ENCODE measurements at places on chromosomes 12 and 14.

- no peaks in the 10 kb centered on the region for H3K27me3 ChIP-seq
- no peaks in the 10 kb centered on the region for H3K4me1 ChIP-seq
- no peaks in the 10 kb centered on the region for H3K36me3 ChIP-seq
- DNase-seq, result no peak
- H3K4me3 ChIP-seq, result no peak overlapping the region
These were observed 13.9 kb upstream of the ANKRD33 start for GRCh38 chr12:51874000-51874399.

DNA sequence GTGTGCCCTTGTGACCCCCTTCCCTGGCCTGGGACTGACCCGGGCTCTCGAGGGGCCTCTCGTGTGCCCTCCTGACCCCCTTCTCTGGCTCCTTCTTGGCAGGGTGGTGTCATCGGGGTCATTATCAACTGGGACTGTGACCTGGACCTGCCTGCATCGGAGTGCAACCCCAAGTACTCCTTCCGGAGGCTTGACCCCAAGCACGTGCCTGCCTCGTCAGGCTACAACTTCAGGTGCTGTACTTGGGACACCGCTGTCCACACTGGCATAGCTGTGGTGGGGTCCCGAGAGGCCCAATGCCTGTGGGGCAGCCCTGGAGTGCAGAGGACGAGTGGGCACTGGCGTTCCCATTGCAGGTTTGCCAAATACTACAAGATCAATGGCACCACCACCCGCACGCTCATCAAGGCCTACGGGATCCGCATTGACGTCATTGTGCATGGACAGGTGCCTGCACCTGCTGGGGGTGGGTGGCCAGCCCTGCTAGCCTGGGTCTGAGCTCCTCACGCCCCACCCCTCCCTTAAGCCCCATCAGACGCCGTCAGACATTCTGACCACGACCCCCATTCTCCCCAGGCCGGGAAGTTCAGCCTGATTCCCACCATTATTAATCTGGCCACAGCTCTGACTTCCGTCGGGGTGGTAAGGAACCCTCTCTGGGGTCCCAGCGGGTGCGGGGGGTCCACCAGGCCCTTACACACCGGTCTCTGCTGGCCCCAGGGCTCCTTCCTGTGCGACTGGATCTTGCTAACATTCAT, 2.5 kb downstream of the P2RX2 start:
- no peaks in the 10 kb centered on the region for H3K4me1 ChIP-seq
- H3K36me3 ChIP-seq, result peaks cover 18% of the 10 kb centered on the region
- H3K27ac ChIP-seq, result no peak overlapping the region
- no peaks in the 10 kb centered on the region for H3K27me3 ChIP-seq

- H3K36me3 ChIP-seq, result 0 out of 2 replicates have a peak, but pooled peaks cover 6% of the 10 kb centered on the region
- H3K4me1 ChIP-seq, result no peaks in the 10 kb centered on the region
- DNase-seq, result no peak
- H3K27ac ChIP-seq, result no peak overlapping the region
- no peaks in the 10 kb centered on the region for H3K27me3 ChIP-seq
These were observed 1.4 kb upstream of the SUDS3 start for GRCh38 chr12:118374909-118375308.

DNA sequence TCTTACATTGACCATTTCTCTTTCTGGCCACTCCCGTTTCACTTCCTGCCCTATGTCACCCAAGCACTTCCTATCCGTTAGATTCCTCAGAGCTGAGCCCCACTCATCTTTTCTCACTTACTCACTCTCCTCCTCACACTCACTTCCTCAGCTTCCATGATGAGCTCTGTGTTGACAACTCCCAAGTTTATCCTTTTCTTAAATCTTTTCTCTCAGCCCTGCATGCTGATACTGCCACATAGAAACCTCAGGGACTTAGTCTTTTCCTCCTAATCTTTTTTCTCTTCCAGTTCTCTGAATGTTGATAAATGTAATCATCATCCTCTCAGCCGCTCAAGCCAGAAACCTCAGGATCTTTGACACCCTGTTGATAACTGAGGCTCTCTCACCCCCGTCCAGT, 99.6 kb downstream of the ANO6 start:
- H3K4me1 ChIP-seq, result peaks cover under 1% of the 10 kb centered on the region
- H3K4me3 ChIP-seq, result no peak overlapping the region
- no peaks in the 10 kb centered on the region for H3K36me3 ChIP-seq

Measured in HCT116 (cell line).